ENCODE measurements at places on chromosomes 7 and 10.

GRCh38 chr7:80279760-80280159 is 145.1 kb downstream of the GNAI1 start:
- no peak for DNase-seq

- no peak for DNase-seq
Measured at GRCh38 chr7:33639552-33640197, 265.7 kb upstream of the BMPER start.

- DNase-seq = no peak
Measured at GRCh38 chr7:47611045-47611511, 29.2 kb upstream of the TNS3 start.

GRCh38 chr7:151395036-151395367 is 14.8 kb downstream of the WDR86 start:
- no peak for DNase-seq

- no peak for DNase-seq
Measured at GRCh38 chr10:49741108-49741995, 20.8 kb downstream of the OGDHL start.

DNA sequence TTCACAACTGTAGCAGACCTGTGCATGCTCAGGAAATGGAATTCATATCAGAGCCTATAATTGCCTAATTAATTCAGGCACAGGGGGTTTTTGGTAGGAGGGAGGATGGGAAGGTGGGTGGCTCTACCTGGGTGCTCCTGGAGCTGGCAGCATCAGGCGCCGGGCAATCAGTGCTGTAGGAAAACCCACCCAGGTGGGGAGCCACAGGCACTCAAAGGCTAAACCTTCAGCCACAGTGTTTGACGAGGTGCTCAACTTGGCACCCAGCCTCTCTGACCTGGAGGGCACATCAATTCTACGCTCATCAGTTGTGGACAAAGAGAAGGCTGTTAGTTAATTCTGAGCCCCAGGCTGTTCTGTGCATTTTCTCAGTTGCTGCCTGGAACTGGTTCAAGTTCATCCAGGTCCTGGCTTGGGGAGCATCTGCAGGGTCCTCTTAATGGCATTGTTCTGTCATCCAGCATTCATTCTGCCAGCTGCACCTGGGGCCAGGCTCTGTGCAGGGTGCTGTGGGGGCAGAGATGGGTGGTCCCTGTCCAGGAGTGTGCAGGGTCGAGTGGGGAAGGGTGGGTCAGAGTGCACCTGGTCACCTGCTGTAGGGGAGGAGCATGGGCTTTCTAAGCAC is 54.1 kb upstream of the NPTX2 start:
- DNase-seq = no peak

- no peak for DNase-seq
Measured at GRCh38 chr7:128168667-128169210, 72.3 kb upstream of the LEP start.

DNA sequence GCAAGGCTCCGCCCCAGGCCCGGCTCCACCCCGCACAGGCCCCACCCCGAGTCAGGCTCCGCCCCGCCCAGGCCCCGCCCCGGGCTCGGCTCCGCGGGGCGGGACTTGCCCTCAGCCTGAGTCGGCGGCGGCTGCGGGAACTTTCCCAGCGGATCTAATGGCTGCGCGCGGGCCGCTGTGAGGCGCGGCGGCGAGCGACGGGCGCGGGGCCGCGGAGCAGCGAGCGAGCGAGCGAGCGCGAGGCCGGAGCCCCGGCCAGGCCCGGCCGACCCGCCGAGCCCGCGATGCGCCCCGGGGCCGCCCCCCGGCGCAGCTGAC is at the start of gene INPP5A:
Gene INPP5A (plus strand): TSS at position 104 of the 318 bp plus-strand sequence. CDS start 310 bp downstream, outside the sequence.
- no peak for DNase-seq

- DNase-seq = peak; percentile 3
Measured at GRCh38 chr7:108503112-108504026, 22.6 kb downstream of the PNPLA8 start.

DNA sequence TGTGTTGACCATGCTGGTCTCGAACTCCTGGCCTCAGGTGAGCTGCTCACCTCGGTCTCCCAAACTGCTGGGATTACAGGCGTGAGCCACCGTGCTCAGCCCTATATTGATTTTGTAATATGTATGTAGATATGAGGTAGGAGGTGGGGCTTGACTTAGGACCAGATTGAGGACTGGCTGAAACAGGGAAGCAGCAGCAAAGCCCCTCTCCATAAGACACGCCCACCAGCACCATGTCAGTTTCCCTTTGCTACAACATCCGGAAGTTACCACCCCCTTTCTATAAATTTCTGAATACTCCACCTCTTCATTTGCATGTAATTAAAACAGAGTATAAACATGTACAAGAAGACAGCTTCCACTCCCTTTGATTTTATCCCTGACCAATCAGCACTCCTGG is 47.9 kb upstream of the MYL10 start:
- DNase-seq = no peak

DNA sequence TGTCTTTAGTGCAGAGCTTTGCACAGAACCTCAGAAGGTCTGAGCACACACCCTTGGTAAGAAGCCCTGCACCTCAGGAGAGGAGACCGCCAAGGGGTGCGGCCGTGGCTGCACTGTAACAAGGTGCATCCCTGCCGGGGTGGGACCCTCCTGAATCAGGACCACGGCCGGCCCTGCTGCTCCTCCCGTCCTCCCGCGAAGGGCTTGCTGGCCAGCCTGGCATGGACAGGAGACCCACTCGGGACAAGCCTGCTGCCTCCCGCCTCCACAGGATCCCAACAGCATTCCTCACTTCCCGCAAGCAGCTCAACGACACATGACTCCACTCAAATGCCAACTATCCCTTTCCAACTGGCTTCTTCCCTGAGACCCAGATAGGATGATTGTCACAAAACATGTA is 12.8 kb downstream of the WDR86 start:
- no peak for DNase-seq

GRCh38 chr10:109995595-109995994 is 12.2 kb upstream of the ADD3 start:
- no peak for DNase-seq

GRCh38 chr10:88551246-88551645 is 31.9 kb downstream of the RNLS start:
- DNase-seq = no peak

DNA sequence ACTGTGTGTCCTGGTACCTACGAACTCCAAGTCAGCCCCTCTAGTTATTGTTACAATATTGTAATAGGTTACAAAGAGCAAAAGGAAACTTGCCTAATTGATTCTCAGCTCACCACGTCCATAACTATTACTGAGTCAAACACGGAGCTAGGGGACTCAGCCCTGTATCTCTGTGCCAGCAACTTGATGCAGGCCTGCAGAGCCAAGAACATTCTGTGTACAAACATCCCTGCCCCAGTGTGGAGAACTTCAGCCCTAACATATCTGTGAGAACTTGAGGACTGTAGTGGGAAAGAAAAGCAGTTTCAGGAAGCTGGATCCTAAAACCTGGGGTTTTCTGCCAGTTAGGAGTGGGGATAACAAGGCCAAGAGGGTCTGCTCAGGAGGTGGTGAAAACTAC is 114.9 kb upstream of the PRSS58 start:
- DNase-seq = no peak

DNA sequence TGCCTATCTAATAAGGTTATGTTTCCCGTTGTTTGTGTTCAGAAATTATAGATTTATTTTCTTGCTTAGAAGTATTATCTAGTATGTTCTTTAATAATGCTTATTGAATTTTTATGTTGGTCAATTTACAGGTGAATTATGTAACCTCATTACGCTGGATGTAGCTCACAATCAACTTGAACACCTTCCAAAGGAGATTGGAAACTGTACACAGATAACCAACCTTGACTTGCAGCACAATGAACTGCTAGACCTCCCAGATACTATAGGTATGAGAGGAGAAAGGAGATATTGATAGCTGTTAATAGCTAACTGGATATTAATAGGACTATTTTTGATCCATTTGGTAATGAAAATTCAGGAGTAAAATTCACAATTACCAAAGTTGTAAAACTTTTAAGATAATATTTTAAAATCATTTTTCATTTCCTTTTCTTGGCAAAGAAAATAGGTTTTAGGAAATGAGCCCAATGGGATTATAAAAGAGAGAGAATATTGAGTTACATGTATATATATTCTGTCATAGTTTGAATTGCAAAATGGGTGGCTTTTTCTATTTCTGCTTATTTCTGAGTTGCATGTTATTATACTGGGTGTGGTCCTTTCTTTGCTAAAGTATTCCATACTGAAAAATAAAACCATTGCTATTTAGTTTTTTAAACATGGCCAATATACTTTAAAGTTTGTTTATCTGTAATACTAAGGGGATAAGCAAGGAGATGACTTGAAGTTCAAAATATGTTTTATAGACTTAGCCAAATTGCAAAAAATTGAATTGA is 66.3 kb downstream of the SHOC2 start:
- DNase-seq = no peak

DNA sequence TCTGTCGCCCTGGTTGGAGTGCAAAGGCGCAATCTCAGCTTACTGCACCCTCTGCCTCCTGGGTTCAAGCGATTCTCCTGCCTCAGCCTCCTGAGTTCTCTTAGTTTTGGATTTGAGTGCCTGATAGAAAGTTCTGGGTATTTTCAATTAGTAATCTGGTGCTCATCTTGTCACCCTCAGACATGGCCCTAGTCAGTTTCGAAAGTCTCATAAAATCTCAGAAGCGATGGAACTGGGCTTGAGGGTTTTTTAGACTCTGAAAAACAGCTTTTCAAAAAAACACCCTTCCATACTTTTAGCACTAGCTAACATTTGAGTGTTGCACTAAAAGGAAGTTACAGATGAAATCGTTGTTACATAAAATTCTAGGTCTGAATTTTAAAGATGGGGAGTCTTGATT is 9.4 kb upstream of the PIP4K2A start:
- no peak for DNase-seq

GRCh38 chr10:50469288-50469687 is 154.5 kb downstream of the SGMS1 start:
- peak; percentile 66 for DNase-seq

- DNase-seq = no peak
Measured at GRCh38 chr10:121261665-121262064, 336.6 kb downstream of the FGFR2 start.

- DNase-seq = no peak
Measured at GRCh38 chr7:12316925-12317324, 86.7 kb downstream of the VWDE start.

DNA sequence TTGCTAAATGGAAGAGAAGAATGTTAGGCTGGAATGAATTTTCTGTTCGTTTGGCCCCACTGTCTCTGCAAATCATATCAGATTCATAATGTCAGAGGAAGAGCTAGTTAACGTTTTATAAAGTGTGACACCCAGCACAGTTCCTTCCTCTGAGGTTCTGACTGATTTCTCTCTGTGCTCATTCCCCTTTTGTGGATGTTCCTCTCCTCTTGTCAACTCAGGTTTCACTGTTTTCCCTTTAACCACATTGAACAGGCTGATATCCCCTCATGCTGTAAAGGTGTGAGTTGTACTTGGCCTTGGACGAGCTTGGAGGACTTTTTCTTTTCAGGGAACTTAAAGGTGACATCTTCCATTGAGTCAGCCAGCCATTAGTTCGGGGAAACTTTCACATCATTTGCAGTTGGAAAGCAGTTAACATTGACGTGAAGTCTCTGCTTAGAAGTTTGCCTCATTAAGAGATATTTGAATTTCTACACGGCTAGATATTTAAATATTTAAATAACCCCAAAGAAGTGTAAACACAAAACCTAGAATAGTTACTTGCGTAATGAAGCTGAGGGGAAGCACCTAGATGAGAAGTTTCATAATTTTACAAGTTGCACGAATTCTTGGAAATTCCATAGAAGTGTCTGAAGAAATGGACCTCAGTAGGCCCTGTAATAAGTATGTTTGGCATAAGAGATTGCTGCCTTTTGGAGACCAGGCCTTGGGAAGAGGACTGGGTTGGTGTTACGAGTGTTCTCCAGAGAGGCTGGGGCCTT is 101.5 kb upstream of the EGR2 start:
- no peak for DNase-seq

GRCh38 chr7:134121632-134122139 is 5.5 kb upstream of the LRGUK start:
- DNase-seq = no peak

DNA sequence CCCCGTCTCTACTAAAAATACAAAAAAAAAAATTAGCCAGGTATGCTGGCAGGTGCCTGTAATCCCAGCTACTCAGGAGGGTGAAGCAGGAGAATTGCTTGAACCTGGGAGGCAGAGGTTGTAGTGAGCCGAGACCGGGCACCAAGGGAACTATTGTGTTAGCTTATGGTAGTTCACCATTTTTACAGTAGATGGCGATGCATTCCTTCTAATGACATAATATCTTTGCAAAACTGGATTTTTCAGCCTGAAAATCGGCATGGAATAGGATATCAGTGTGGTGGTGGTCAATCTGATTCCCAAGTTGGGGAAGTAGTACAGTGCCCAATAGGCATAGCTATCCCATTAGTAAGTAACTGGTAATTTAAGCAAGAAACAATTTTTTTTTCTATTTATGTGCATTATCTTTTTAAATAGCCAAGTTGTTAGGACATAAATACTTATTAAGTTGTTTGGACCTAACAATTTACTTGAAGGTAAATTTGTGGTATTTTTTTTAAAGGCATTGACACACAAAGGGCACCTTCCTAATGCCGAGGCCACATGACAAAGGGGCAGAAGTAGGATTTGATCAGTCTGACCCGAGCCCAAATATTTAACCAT is 17.6 kb upstream of the IMPDH1 start:
- DNase-seq = peak; percentile 53

- peak; percentile 85 for DNase-seq
Measured at GRCh38 chr7:82443547-82444219, at the start of gene CACNA2D1. TSS of gene CACNA2D1 (minus strand) at chr7:82443777.

DNA sequence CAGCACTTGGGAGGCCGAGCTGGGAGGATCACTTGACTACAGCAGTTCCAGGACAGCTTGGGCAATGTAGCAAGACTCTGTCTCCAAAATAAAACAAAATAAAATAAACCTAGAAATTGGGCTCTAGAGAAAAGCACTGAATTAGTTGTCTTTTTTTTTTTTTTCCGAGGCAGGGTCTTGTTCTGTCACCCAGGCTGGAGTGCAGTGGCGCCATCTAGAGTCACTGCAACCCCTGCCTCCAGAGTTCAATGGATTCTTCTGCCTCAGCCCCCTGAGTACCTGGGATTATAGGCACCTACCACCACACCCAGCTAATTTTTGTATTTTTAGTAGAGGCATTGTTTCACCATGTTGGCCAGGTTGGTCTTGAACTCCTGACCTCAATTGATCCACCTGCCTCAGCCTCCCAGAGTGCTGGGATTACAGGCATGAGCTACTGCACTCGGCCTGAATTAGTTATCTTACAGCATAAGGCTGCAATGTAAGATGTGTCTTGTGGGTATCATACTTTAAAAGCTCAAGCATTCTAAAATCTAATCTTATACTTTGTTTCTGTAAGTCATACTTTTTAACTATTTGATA is 12.8 kb downstream of the MEIG1 start:
- peak; percentile 22 for DNase-seq

GRCh38 chr10:970311-971149 is 17.7 kb upstream of the GTPBP4 start:
- peak; percentile 18 for DNase-seq

DNA sequence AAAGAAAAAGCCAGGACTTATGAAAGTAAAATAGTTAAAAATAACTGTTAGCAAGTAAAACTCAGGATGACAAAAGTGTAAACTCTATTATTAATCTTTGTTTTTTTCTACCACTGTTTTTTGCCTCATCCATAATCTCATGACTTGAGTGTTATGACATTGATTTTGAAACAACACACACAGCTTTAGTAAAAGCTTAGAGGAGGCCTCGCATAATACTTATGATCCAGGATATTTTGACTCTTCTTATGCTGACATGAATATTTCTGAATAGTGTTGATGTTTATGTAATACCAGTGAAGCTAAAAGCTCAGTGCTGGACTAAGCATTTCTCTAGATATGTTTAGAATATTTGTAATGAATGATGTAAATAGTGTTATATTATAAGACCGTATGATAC is 10.5 kb downstream of the KAT6B start:
- DNase-seq = no peak

GRCh38 chr10:97737770-97738265 is 890 bp downstream of the ZFYVE27 start:
- DNase-seq = peak; percentile 76

All from EL (cell line).